NCI-H1930 (cell line): ENCODE measurements at places on chromosomes 3 and 15.

GRCh38 chr3:39965997-39966396 is 156.6 kb downstream of the MYRIP start:
- DNase-seq: no peak

DNA sequence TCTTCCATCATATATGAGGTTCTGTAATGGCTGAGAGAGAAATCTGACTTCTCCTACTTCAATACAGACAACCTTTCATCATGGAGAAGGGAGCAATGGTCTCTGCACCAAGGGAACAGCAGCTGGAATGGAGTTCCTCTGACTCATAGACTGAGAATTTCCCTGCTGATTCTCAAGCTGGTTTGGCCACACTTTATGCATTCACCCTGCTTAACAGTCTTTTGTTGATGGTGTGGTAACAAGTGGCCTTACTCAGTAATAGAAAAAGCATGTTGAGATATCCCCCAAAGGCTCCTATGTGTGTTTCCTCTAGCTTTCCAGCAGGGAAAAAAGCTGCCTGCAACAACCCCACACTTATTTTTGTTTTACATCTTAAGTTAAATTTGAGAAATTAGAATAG is 138.1 kb downstream of the GREM1 start:
- DNase-seq: no peak

DNA sequence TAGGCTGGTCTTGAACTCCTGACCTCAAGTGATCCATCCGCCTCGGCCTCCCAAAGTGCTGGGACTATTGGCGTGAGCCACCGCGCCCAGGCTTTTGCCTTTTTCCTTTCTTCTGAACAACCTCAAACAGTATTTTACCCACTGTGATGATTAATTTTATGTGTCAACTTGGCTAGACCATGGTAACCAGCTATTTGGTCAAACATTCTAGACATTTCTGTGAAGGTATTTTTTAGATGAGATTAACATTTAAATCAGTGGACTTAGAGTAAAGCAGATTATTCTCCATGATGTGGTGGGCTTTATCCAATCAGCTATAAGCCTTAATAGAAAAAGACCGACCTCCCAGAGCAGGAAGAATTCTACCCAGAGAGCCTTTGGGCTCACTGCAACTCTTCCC is 6.0 kb downstream of the SPATA12 start:
- DNase-seq: no peak

- no peak for DNase-seq
Observed at GRCh38 chr3:50587373-50587772, 18.1 kb downstream of the HEMK1 start.

DNA sequence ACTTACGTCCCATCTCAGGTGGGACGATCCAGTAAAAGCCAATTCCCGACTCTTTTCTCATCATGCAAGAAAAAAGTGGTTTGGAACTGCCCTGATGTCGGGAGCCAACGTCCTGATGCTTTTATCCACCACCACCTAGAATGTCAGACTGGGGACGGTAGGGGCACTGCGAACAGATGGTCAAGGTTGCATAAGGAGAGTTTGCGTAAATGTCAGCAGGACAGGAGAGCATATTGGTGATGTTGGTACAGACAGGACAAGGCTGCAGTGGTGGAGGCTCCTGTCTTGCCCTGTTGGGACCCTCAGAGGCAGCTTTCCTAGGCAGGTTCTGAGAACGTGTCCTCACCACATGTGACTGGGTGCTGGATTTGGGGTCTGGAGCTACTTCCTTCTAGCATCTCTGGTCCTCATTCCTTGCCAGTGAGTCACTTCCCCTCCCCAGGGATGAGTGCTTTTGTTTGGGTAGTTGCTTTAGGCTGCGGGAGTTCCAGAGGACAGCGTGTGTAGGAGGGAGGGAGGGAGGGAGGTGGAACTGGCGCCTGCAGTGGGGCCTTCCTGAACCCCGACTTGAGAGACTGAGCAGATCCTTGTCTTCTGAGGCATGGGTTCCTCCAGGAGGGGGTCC is 21.0 kb downstream of the THSD4 start:
- no peak for DNase-seq

DNA sequence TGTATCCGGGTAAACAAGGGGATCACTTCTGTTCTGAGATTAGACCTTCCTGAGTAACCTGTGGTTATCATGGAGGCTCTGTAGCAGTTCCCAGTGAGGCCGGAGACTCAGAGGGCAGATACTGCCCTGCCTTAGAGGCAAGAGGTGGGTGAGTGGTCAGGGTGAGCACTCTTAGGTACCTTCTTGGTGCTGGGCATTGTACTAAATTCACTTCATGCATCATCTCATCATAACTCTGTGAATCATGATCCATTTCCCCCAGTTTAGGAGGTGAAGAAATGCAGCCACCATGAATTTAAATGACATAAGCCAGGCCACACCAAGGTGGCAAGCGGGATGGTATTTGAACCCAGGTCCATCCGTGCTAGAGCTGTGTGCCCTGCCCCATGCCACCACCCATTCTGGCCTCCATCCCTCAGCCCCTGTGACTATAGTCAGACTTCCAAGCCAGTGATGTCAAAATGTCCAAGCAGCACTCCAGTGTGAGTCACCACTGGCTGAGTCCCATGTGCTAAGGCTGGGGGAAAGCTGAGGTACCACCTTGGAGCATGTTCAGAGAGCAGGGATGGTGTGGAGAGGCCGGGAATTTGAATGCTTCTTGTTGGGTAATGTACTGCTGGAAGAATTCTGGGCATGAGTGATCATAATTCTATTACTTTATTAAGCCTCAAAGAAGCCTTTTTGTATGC is 88.8 kb downstream of the EPHB1 start:
- no peak for DNase-seq

- DNase-seq: no peak
Observed at GRCh38 chr3:94420931-94421330, 358.1 kb downstream of the NSUN3 start.
